ENCODE measurements at places on chromosomes 1 and 21.

GRCh38 chr21:34223376-34223775 lies 140.4 kb upstream of the KCNE2 start:
- no peak for DNase-seq

- DNase-seq: no peak
These were observed 12.8 kb upstream of the XCL2 start for GRCh38 chr1:168556647-168557046.

DNA sequence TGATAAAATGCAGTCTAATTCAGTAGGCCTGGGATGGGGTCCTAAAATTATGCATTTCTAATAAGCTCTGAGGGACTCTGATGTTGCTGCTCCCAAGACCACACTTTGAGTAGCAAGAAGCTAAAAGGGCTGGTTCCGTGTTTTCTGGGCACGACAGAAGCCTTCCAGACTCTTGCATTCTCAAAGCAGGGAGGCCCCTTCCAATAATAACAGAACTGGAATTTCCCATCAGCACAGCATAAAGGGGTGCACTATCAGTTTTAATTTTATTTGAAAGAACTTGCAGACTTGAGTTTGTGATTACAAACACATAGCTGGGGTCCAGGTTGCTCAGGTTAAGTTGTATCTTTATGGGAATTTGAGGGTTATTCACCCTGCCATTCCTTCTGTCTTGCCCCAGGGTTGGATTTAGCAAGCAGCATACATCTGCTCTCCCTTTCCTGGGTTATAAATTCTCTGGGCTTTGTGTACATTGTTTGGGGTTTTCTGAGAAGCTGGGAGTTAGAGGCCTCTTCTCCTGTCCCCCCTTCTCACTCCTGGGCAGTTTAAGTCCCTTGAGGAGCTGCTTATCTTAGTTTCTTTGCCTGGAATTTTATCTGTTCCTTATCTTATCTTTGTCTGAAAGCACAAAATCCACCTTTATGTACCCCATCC lies 94.2 kb upstream of the SLC2A1 start:
- no peak for DNase-seq

DNA sequence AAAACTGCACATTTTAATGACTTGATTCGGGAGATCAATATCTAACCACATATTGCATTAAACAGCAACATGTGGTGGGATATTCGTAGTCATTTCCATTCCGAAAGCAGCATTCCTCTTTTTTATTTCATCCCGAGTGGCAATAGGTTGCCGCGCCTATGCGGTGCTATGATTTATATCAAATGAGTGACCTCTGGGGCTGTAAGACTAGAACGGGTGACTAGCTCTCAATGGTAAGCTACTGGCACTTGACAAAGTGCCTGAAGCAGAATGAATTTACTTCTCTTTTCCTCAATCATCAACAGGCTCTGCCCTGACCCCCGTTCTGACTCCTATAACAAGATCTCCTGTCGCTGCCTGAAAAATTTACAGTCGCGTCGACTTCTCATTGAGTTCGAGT lies 162.3 kb downstream of the ZNF281 start:
- no peak for DNase-seq

- DNase-seq: no peak
These were observed 126.9 kb downstream of the RNF220 start for GRCh38 chr1:44531785-44532566.

GRCh38 chr1:82086739-82087138 lies 286.0 kb downstream of the ADGRL2 start:
- DNase-seq: no peak

GRCh38 chr1:32919811-32920733 lies 18.9 kb upstream of the TMEM54 start:
- peak; percentile 53 for DNase-seq

DNA sequence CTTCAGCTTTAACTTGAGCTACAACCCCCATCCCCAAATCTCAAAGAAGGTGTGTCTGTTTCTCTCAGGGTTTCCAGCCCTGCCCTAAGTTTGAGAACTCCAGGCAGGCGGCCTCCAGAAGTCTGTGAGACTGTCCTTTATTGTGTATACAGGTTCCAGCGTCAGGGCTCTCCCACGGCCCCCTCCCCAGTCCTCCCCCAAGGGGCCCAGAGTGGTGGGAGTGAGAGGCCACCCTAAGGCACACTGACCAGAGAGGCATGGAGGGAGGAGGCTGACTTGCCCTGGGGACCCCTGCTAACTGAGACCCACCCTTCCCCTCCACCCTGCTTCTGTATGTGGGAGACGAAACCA lies 4.0 kb downstream of the HSPB7 start:
- DNase-seq: no peak

GRCh38 chr21:42630626-42631025 lies 22.8 kb upstream of the PDE9A start:
- DNase-seq: no peak

- no peak for DNase-seq
These were observed 442.3 kb upstream of the CHRM3 start for GRCh38 chr1:238944028-238944427.

DNA sequence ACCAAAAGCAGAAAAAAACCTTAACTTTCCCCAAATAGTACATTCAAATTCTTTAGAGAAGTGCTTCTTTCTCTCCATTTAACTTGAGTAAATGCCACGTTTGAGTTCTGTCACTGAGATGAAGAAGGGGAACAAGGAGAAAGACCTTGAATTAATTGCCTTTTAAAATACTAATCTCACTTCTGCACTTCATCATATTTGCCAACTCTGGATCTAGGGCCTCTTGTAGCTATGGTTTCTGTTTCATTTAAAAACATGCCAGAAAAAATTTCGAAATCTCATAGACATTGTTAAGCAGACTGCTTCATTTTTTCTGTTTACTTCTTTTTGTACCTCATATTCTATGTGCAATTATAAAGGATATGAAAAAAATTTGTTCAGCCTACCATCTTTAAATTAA lies 24.6 kb downstream of the MIXL1 start:
- no peak for DNase-seq

GRCh38 chr1:20371883-20372282 lies 81.2 kb downstream of the VWA5B1 start:
- no peak for DNase-seq

DNA sequence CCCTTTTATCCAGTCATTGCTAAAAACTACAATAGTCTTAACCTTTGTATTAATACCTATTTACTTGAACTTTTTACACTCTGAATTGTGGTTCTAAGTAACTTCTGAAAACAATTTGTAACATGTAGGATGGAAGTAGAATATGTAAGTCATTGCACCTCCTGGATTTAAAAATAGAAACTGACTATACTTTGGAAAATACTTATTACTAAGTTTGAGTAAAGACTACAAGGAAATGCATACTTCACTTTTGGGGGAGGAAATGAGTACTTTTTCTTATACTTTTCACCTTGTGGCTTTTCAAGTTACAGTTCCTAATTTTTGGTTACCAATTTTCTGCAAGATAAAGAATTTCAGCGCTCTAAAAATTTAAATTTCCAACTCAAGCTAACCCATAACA lies 8.7 kb downstream of the RGS18 start:
- no peak for DNase-seq

- DNase-seq: no peak
These were observed 26.9 kb upstream of the LRRC3 start for GRCh38 chr21:44428281-44428960.

DNA sequence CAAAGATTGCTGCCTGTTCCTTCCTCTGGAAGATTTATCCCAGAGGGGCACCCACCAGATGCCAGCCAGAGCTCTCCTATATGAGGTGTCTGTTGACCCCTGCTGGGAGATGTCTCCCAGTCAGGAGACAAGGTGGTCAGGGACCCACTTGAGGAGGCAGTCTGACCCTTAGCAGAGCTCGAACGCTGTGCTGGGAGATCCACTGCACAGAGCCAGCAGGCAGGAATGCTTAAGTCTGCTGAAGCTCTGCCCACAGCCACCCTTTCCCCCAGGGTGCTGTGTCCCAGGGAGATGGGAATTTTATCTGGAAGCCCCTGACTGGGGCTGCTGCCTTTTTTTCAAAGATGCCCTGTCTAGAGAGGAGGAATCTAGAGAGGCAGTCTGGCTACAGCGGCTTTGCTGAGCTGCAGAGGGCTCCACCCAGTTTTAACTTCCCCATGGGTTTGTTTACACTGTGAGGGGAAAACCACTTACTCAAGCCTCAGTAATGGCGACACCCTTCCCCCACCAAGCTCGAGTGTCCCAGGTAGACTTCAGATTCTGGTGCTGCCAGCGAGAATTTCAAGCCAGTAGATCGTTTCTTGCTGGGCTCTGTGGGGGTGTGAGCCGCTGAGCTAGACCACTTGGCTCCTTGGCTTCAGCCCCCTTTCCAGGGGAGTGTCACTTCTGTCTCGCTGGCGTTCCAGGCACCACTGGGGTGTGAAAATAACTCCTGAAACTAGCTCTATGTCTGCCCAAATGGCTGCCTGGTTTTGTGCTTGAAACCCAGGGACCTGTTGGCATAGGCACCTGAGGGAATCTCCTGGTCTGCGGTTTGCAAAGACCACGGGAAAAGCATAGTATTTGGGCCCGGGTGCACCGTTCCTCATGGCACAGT lies 51.1 kb upstream of the PDC start:
- DNase-seq: no peak

- DNase-seq: no peak
These were observed 2.9 kb downstream of the LHX9 start for GRCh38 chr1:197920067-197920396.

DNA sequence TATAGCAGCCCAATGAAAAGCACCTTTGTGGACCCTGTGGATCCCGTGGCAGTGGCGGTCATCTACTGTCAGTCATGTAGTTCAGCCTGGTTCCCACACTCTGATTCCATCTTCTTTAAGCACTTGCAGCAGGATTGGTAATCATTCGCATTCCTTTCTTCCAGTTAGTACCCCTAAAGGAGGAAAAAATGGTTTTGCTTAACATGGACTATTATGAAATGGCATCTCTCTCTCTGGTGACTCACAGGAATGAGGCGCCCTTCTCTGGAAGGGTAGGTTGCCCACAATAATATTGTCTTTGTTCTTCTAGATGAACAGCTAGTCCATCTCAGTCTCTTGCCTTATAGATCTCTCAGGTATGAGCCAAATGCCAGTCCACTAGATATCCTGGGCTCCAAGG lies 127.9 kb upstream of the MROH9 start:
- DNase-seq: peak; percentile 28

DNA sequence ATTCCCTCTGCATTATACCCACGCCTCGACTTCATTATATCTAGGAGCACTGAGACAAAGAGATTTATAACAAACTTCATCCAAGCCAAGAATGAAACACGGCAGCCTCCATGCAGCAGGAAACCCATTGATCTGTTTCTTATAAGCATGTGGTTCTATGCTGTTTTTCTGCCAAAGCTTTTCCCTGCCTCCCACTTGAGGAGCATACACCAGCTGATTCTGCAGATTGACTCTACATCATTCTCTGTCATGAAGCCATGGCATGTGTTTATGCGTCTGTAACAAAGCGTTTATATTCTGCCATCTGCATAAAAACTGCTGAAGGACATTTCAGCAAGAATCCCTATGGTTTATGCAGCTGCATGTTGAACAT lies 102.0 kb downstream of the CYYR1 start:
- no peak for DNase-seq

DNA sequence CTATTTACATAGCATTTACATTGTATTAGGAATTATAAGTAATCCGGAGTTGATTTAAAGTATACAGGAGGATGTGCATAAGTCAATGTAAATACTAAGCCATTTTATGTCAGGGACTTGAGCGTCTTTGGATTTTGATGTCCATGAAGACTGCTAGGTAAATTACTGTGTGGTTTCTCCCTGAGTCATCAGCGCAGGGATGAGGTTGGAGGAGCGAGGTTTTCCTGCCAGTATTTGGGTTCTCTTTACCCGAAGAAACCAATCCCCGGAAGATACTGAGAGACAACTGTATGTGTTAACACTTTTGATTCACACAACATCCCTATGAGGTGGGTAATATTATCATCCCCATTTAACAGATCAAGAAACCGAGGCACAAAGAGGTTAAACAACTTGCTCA lies 29.3 kb downstream of the BATF3 start:
- no peak for DNase-seq

- DNase-seq: no peak
These were observed 256.2 kb upstream of the PLXNA2 start for GRCh38 chr1:208500375-208500774.

- DNase-seq: no peak
These were observed 210.3 kb downstream of the ASTN1 start for GRCh38 chr1:176954242-176954641.

DNA sequence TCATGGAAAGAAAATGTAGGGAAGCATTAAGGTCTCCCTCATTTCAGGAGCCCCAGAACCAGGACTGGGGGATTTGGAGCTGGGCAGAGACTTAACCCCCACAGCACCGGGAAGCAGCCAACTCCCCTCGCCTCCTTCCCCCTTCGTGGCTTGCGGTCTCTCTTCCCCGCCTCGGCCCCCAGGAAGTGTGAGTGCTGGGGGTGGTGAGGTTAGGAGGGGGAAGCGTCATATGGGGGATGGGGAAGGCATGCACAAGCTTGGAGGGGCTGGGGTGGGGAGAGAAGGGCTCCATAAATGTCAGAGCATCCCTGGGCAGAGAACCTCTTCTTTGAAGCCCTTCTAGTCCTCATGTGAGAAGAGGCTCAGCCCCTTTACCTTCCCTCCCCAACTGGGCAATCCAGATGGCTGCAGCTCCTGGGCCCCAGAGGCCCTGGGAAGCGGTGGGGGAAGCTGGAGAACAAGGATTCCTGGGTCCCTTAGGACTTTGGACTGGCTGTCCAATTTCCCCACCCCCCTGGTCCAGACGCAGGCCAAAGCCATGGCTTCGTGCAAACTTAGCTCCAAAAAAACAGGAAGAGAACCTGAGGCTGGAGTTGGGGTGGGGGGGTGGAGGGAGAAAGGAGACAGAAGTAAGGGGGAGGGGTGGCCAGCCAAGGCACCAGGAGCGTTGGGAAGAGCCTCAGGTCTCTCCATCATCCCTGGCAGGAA lies 7.8 kb downstream of the ZBTB7B start:
- DNase-seq: no peak

- no peak for DNase-seq
These were observed 391 bp downstream of the IFT25 start for GRCh38 chr1:53945183-53945432.

- DNase-seq: no peak
These were observed 171.5 kb downstream of the AJAP1 start for GRCh38 chr1:4825800-4826450.

DNA sequence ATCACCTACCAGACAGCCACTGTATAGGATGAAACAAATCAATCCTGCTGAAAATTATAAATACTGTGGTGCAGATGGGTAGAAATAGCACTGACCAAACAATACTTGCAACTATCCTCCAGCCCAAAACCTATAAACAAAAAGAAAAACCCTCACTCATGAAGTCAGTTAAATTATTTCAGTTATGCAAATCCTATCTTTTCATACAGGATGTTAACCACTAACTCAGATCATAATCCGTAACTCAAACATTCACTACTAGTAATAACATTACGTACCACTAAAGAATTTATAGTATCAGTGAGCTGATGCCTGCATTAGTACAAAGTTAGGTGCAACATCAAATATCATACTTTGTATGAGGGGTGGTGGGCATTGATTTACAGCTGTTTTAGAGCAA lies 2.6 kb downstream of the NDC1 start:
- DNase-seq: no peak

- peak; percentile 63 for DNase-seq
These were observed 19.9 kb upstream of the EVI5 start for GRCh38 chr1:92804721-92805201.

DNA sequence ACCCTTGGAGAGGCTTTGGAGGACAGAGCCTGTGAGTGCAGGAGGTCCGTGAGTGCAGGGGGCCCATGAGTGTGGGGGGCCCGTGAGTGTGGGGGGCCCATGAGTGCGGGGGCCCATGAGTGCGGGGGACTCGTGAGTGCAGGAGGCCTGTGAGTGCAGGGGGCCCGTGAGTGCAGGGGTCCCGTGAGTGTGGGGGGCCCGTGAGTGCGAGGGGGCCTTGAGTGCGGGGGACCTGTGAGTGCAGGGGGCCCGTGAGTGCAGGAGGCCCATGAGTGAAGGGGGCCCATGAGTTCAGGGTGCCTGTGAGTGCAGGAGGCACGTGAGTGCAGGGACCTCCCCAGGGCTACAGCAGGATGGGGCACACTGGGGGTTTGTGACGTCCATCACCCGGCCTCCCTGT lies 108.3 kb upstream of the TTC34 start:
- DNase-seq: no peak
